ENCODE measurements at places on chromosomes 5 and 9.

DNA sequence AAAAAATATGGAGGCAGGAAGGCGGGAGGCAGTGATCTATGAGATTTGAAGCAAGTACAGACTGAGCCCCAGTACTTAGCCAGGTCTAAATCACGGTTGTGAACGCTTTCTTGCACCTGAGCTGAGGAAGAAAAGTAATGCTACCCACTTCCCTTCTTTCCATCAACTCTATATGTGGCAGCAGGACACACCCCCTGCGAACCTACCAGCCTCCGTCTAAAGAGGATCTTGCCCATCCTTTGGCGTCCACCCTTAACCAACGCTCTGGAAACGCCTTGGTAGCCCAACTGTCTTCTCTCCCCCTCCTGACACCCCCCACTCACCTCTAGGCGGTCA is 545 bp downstream of the HMGCS1 start:
- no peak for DNase-seq

DNA sequence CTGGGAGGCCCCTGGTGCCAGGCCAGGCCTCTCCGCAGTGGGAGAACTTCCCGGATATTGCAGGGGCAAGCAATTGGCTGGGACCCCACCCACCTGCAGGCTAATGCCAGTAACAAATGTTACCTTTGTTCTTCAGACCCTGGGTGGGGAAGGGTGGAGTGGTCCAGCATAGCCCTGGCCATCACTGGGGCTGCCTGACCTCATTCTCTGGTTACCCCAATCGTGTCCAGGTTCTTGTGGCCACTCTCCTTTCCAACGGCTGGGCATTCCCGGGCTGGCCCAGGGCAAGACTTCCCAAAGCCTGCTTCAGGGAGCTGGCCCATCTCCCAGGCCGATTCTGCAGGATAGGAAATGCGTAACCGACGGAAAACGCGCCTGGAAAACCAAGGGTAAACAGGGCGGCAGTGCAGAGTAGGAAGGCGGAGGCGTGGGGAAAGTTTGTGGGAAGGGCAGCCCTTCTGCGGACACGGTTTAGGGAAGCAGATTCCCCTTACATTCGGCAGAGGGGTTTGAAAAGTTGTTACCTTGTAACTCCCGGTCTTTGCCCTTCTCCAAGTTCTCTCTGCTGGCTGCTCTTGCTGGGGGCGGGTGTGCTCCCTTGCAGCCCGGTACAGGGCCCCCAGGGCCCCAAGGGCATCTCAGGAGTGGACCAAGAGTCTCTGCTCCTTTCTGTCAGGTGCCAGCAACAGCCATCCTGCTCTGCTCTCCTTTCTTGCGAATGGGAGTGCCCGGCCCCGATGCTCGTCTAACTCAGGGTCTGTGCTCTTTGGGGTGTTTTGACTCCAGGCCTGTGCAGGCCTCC is 3.5 kb downstream of the NRARP start:
- no peak for DNase-seq

DNA sequence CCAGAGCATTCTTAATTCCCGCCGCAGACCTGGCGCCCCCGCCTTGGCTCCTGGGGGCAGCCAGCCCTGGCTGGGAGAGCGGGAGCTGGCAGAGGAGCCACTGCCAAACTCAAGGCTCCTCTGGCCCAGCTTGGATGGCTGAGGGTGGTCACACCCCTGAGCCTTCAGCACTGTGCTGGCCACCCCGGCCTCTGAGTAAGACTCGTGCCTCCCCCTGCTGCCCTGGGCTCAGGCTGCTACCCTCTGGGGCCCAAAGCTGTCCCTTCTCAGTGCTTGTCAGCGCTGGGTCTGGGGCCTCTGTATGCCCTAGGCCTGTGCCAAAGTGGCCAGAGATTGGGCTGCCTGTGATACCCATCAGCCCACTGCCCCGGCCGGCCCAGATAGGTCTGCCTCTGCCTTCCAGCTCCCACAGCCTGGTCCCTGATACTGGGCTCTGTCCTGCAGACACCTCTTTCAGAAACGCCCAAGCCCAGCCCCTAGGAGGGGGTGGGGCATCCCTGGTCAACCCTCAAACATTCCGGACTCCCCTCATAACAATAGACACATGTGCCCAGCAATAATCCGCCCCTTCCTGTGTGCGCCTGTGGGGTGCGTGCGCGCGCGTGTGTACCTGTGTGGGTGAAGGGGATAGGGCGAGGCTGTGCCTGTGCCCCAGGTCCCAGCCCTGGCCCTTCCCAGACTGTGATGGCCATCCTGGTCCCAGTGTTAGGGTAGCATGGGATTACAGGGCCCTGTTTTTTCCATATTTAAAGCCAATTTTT is 4.4 kb upstream of the PRR7 start:
- peak; percentile 37 for DNase-seq

DNA sequence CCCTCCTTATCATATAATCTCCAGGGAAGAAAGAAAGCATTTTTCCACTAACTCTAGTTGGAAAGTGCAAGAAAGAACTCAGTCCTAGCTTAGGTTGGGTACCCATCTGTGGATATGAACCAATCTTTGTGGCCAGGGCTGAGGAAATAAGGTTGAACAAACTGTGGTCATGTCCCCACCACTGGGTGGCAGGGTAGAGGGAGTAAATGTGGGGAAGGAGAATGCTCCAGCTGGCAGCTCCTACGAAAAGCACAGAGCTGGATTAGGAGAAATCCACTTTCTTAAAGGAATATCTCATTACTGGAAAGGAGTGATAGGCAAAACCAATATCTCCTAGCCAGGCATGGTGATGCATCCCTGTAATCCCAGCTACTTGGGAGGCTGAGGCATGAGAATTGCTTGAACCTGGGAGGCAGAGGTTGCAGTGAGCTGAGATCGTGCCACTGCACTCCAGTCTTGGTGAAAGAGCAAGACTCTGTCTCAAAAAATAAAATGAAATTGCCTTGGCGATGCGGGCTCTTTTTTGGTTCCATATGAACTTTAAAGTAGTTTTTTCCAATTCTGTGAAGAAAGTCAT is 175.1 kb downstream of the CCDC192 start:
- peak; percentile 78 for DNase-seq
